ENCODE measurements at places on chromosomes 13 and 19.

- DNase-seq = no peak
Observed at GRCh38 chr19:15372891-15373301, 6.7 kb downstream of the AKAP8 start.

GRCh38 chr19:3133793-3134116 lies 2.1 kb upstream of the GNA15 start:
- DNase-seq = no peak

GRCh38 chr13:72149701-72150100 lies 282.7 kb upstream of the DACH1 start:
- DNase-seq = no peak

- no peak for DNase-seq
Observed at GRCh38 chr19:30393729-30394480, 21.7 kb downstream of the ZNF536 start.

- no peak for DNase-seq
Observed at GRCh38 chr19:29837996-29838395, 26.2 kb downstream of the CCNE1 start.

GRCh38 chr13:80841414-80841813 lies 500.5 kb upstream of the SPRY2 start:
- no peak for DNase-seq

GRCh38 chr19:406135-406781 lies 2.7 kb downstream of the C2CD4C start:
- DNase-seq = no peak

DNA sequence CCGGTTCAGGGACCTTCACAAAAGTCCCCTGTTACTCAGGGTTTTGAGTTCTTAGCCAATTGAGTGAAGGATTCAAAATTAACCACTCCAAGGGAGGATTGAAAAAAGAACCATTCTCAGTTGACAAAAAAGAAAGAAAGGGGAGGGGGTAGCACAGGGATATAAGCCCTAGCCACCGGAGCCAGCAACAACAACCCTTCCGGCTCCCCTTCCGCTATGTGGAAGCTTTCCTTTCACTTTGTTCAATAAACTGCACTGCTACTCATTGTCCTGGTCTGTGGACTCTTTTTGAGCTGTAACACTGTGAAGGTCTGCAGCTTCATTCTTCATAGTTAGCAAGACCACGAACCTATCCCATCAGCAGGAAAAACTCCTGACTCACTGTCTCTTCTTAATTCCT lies 1488.1 kb upstream of the PRR20A start:
- no peak for DNase-seq

Measured in G401 (cell line).